ENCODE measurements at places on chromosomes 6 and 20. TPM values are rescaled to one million over a fixed set of nuclear protein-coding genes. Genes with fewer than 3 reads are reported as not detected.
A peak's percentile ranks its signal among the peaks of the same experiment; 100 is the strongest.

Gene SLC22A1
- total RNA-seq: 2.3 TPM

Gene WFDC10B
- not detected for total RNA-seq

Gene CST2
- total RNA-seq: not detected

Gene TMEM74B
- not detected for total RNA-seq

Gene SSTR4
- not detected for total RNA-seq

Gene PHACTR3
- total RNA-seq: not detected

DNA sequence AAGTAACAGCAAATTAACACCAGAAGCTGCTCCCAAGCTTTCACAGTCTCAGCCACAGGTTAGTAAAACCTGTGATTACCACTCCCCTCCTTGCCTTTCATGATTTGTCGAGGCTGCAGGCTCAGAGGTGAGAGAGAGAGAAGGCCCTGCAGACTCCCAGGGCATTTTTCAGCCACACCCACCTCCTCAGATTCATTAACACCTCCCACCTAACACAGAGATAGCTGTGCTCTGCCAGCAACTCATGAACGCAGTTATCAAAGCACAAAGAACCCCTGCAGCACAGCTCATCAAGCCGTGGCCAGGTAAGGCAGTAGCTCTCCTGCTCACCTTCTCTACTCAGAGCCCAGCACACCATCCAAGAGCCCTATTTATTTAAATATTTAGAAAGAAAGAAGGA is 27.1 kb downstream of the F13A1 start:
- DNase-seq: no peak

- peak; percentile 67 for DNase-seq
Measured at GRCh38 chr20:43691928-43692524, 25.1 kb downstream of the MYBL2 start.

- DNase-seq: no peak
Measured at GRCh38 chr6:11609324-11610071, 71.9 kb downstream of the TMEM170B start.

DNA sequence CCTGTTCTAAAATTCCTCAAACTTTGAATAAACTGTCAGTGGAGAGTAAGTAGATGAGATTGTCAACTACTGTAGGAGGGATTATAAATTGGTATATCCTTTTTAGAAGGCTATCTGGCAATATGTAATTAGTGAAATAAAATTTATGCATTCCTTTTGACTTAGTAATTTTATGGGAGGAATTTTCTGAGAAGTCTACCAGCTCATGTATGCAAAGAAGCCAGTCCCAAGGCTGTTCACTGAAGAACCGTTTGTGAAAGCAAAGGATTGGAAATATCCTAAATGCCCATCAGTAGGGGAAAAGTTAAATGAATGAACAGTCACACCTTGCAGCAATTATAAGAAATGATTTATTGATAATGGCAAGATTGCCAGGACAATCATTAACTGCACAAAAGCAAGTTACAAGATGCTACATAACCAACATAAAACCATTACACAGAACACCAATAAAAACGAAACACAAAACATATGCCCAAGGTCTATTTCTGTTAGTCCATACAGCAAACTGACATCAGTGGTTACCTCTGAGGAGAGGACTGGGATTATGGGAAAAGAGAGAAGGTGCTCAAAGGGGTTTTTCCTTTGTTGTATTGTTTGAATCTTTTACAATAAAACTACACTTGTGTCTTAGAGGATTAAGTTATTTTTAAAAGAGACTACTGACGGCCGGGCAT is 4.6 kb upstream of the DSTN start:
- no peak for DNase-seq

- no peak for DNase-seq
Measured at GRCh38 chr6:50217841-50218240, 168.1 kb upstream of the DEFB112 start.

- no peak for DNase-seq
Measured at GRCh38 chr20:1322511-1323245, 6.3 kb downstream of the SDCBP2 start.

DNA sequence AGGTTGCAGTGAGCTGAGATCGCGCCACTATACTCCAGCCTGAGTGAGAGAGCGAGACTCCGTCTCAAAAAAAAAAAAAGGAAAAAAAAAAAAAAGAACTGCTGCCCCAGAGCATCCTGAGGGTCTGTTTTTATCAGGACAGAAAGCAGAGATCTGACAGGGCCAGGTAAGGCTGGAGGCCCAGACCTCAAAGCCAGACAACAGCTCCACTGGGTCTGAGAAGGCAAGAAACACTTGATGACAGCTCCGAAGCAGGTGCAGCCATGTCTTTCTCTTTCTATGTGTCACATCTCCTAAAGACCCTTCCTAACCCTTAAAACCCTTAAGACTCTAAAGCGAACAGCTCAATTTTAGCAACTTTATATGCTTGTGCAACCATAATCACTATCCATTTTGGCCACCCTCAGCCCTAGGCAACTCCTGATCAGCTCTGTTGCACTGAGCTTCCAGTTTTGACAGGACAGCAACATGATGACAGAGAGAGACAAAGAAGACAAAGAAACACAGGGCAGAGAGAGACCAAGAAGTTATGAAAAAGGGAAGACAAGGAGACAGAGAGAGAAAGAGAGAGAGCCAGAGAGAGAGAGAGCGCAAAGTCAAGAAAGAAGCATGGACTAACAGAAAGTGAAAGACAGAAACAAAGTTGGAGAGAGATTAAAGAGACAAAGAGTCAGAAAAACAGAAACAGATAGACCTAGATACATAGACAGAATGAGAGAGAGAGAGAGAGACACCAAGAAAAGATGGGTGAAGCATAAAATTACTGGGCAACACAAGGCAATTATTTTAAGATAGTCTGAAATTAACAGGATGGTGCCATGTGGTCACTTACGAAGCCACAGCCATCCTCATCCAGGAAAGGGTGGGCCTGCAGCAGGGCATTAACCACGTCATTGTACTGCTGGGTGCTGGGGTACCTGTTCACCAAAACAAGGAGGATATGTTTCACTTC is 39.2 kb downstream of the SAMD3 start:
- DNase-seq: peak; percentile 75

DNA sequence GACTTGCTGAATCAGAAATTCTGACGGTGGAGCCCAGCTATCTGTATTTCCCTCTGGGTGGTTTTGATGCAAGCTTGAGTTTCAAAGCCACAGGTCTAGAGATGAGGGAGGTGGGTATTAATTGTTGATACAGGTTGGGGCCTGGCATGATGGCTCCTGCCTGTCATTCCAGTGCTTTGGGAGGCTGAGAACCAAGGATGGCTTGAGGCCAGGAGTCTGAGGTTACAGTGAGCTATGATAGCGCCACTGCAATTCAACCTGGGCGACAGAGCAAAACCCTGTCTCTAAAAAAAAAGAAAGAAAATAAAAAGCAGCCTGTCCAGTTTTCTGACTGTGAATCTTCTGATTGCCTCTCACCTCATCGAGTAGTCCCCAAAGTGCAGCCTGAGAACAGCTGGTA is 184.8 kb upstream of the SASH1 start:
- no peak for DNase-seq

DNA sequence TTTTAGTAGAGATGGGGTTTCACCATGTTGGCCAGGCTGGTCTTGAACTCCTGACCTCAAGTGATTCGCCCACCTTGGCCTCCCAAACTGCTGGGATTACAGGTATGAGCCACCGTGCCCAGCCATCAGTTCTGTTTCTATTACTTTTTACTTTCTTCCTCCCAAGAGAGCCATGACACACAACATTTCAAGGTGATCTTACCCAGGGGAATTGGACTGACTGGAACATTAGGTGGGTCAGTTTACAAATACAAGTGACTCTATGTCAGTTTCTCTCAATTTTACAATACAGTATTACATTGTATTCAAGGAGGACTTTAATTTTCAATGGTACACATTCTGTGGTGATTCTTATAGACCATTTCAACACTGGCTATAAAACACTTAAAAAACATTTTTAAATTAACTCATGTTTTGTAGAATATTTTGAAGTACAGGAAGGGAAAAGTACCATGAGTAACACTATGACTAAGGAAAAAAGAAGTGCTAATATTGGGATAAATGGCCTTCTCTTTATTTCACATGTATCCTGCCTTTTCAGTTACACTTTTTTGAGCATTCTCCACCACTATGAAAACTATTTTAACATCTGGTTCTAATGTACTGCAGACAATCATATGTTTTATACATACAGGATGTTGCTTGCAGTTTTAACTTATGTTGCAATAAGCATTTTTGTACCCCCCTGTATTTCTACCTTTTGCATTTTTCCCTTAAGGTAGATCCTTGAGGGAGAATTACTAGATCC is 8.4 kb downstream of the TPBG start:
- no peak for DNase-seq

- DNase-seq: no peak
Measured at GRCh38 chr6:81950877-81951276, 198.4 kb upstream of the TENT5A start.

DNA sequence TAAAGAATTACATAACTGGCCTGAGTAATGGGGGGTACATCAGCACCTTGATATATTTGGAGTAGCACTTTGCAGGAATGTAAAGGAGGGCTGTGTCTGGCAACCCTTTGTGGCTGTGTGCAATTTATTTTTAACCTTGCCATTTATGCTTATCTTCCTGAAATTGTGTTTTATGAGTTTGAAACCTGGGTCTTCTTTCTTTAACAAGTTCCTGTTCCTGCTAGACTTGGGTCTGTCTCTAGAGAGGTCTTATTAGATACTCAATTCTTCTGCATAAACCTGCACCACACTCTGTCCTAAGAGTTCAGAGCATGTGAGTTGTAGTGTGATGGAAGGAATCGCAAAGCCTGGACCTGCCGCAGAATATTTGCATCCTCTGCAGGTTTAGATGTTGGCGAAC is 181.0 kb downstream of the JARID2 start:
- no peak for DNase-seq

DNA sequence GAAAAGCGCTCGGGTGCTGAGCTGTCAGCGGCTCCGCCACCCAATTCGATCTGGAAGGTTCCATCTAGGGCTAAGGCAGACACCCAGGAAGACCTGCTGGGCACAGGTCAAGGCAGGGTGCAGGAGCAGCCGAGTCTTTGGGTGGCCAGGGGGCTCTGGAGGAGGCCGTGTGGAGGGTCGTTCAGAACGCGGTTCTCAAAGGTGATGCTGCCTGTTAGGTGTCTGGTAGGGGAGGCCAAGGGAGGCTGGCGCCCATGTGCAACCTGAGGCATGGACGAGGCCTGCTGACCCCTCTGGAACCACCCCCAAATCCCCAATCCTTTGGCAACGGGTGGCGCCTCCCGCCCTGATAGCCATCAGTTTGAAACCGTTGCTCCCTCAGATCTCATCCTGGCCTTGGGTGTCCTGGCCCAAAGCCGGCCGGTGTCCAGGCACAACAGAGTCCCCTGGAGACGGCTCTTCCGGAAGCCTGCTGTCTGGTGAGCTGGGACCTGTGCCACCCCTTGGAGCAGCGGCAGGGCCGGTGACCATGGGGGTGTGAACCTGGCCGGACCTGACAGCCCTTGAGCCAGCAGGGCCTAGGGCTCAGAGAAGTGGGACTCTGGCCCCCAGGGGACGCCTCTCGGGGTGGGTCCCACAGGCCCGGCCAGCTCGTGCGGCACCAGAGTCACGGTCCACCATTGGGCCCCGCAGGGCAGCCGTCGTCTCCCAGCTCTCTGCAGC is 10.5 kb downstream of the SLC17A9 start:
- DNase-seq: no peak

DNA sequence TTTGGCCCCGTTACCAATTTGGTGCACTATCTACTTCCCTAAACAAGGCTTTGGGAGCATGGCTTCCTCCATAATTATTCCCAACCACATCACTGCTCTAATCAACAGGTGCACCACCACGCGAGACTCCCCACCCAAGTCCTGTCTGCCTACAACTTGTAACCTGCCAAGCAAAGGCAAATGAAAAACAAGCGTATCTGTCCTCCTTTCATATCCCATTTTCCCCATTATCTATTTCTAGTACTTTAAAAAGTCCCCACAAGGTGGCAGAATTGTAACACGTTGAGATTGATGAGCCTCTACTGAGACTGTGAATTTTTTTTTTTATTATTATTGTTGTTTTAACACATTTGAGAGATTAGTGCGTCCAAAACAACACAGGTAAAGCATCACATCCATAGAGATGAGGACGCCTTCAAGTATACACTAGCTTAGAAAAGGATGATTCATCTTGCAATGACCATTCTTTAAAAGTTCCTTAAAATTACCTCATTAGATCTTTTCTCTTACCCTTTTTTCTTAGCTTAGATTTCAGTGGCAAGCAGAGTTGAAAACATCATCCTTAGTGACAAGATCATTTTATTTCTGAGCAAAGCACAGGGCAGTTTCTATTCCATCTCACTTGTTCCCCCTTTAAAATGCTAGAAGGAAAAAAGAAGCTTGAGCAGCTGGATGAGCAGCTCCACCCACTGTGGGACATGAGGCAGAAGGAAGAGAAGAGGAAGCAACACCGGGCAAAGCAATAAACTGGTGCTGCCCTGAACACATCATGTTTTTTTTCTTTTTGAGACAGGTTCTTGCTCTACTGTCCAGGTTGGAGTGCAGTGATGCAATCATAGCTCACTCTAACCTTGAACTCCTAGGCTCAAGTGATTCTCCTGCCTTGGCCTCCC is 210.8 kb downstream of the ARHGAP18 start:
- DNase-seq: no peak

- no peak for DNase-seq
Measured at GRCh38 chr6:156885562-156885961, 108.4 kb downstream of the ARID1B start.

GRCh38 chr6:37116326-37116725 is 53.6 kb upstream of the PIM1 start:
- DNase-seq: no peak

DNA sequence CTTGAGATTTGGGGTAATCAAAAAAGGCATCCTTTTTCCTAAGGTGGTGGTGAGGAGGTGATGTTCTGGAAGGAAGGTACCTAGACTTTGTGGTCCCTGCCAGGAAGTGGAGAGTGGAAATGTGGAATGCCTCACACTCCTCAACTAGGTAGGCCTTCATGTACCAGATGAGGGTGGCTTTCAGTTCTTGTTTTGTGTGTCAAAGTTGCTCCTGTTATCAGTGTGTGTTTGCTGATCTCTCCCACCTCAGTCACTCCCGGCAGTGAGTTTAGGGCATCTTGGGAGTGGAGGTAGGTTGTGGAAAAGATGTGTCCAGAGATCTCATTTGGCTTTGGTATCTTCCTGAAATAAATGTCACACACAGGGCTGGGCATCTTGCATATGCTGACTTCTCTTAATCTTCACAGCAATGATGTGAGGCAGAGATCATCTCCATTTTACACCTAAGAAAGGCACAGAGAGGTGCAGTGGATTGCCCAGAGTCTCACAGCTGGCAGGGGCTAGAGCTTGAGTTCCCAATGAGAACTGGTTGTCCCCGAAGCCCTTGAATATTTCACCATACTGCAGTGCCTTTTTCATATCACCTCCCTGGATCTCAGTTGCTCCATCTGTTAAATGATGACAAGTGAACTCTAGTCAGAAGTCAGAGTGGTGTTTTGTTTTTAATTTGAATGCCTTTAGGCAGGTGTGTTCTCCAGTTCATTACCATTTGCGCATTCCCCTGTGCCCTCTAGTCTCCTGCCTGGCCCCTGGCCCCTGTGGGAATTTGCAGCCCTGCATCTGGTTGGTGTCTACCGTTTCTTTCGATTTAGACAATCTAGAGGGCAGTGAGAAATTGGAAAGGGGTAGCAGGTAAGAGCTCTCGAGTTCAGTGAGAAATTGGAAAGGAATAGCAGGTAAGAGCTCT is 2.9 kb downstream of the PKIG start:
- no peak for DNase-seq

GRCh38 chr6:146135167-146135566 is 106.3 kb downstream of the GRM1 start:
- no peak for DNase-seq
